Stimulated activated CD4-positive, alpha-beta T cell treated with anti-CD3 and anti-CD28 coated beads, Interleukin-15, amount 100 ng/mL, for 1 hour (primary cell): ENCODE measurements at places on chromosomes 7 and 10.

GRCh38 chr10:50993771-50994251 lies 80.5 kb upstream of the PRKG1 start:
- no peak for DNase-seq

- DNase-seq: no peak
Observed at GRCh38 chr7:156059369-156059768, 247.1 kb upstream of the SHH start.

DNA sequence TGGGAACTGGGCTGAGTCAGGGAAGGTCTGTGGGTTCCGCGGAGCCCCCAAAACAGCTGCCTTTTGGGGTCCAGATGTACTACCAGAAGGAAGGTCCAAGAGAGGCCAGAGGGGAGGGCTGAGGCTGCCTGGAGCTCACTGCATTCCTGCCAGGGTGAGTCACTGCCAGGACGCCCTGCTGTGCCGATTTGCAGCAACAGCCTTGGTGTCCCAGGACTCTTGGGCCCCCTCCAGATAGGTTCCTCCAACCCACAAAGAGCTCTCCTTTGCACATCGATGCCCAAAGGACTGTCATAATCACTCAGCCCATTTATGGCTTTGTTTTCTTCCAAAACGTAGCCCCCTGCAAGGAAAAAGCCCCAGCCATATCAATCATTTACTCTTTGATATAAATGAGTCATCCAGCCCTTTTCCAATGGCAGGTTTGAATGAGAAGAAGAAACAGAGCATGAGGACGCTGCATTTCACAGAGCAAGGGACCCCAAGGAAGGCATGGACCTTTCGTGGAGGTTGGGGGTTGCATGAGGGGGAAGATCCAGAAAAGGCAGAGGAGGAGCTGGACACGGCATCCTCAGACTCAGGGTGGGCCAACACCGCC lies 32.2 kb upstream of the COL13A1 start:
- DNase-seq: no peak

GRCh38 chr7:159108941-159109652 lies 35.6 kb downstream of the VIPR2 start:
- no peak for DNase-seq

DNA sequence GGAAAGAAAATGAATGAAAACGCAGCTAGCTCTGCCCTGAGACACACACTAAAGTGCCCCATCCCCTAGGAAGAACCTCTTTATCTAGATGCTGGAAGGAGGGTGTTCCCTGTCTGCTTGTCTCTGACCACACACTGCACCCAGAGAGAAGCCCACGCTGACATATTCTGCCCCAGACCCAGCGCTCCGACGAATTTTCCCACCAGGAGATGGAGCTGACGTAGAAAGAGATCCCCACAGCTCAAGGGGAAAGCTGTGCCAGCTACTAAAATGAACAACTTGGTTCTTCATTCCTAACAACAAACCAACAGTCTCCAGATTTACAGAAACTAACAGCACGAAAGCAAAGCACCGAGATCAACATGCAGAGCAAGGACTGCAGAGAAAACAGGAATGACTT lies 73.3 kb downstream of the KIAA1549 start:
- no peak for DNase-seq

GRCh38 chr10:119575506-119575905 lies 21.3 kb downstream of the TIAL1 start:
- no peak for DNase-seq

- DNase-seq: no peak
Observed at GRCh38 chr10:110005719-110006118, 2.1 kb upstream of the ADD3 start.

GRCh38 chr7:74496272-74496671 lies 42.6 kb downstream of the GTF2IRD1 start:
- no peak for DNase-seq

- DNase-seq: peak; percentile 36
Observed at GRCh38 chr10:31242902-31243301, 76.1 kb upstream of the ZEB1 start.

DNA sequence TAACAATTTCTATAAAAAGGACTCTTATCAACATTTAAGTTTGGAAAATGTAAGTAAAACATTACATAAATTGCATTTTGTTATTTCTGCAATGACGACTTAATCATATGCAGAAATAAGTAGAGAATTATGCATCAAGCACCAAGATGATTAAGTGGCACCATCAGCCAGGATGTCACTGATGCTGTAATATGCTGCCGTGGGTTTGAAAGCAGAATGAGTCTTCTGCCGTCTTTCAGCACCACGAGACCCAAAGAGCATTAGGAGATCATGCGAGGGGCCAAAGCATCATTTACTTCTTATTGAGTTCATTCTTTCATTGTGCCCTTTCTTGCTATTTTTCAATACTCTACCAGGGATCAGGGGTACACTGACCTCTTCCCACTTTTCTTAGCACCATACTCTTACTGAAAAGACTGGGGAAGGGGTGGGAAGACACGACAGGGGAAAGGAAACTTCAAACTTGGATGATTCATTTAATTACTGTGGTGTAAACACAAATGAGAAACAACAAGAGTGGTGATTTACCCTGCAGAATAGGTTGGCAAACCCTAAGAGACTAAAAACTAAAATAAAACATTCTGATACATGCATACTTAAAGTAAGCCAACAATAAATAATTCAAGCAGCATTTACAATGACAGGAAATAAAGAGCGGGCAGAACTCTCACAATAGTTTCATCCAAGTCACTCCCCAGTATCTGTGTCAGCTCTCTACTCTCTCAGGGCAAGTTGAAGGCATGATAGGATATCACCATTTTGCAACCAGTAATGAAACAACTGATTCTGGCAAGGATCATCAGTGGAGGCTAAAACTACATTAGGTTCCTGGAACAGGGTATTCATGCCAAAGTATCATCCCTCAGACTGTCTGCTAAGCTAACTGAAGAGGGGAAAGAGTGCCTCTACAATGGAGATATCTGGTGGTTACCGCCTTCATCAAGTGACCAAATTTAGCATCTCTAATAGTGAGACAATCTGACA lies 70.8 kb downstream of the CUL2 start:
- DNase-seq: no peak

DNA sequence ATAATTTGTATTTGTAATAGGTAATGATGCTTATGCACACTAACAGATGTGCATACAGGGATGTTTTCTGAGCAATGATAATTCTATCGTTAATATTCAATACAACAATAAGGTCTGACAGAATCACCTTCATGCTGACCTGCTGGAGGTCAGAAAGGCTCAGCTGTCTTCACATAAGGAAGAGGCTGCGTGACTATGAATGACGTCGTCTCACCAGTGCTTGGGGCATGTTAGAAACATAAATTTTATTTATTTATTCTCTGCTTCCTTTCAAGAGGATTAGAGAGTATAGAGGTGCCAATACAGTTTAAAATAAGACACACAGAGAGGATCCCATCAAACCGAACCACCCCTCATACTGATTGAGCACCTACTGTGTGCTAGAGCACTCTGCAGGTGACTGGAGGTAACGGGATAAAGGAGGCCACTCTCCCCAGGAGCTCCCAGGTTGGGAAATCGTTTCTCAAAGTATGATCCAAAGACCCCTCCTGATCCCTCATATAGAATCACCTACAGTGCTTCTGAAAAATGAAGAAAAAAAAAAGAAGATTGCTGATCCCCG lies 265.6 kb upstream of the NPVF start:
- no peak for DNase-seq

DNA sequence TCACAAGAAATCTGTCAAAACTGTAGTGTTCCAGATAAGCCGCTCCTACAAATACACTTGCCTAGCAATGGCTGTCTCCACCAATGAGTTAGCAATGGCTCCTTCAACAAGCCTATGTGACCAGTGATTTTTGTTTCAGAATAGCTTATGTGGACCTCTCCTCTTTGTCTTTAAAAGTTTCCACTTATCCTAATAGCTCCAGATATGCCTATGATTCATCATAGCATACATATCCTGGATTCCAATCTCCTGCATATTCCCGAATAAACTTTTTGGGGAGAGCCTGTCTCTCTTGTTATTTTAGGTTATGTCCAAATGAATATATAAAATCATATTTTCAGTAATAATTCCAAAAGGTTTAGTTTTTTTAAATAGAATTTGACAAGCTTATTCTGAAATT lies 510.6 kb downstream of the ARL4A start:
- no peak for DNase-seq

- no peak for DNase-seq
Observed at GRCh38 chr7:120995654-120996053, 7.1 kb downstream of the CPED1 start.

DNA sequence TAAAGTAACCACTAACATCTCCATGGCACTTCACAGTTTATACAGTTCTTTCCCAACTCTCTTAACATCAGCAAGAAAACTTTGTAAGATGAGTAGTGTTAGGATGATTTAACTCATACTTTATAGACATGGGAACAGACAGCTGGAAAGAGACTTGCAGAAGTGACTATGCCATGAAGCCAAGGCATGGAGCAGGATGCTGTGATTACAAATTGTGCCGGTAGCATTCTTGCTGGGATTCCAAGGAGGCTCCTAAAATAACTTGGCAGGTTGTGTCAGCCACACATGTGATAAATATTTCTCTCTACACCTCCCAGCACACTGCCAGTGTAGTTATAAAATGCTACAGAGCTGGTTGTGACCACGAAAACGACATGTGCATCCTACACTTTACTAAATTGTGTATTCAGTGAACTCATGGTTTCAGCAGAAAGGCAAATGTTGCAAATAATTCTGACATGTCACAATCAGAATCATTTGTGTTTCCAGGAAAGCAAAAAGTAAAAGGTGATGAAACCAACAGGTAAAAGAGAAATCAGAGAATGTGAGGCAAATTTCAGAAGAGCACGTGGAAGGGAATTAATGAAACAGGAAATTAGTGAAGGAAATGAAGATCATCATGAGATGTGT lies 5.6 kb upstream of the CYP3A4 start:
- DNase-seq: no peak

DNA sequence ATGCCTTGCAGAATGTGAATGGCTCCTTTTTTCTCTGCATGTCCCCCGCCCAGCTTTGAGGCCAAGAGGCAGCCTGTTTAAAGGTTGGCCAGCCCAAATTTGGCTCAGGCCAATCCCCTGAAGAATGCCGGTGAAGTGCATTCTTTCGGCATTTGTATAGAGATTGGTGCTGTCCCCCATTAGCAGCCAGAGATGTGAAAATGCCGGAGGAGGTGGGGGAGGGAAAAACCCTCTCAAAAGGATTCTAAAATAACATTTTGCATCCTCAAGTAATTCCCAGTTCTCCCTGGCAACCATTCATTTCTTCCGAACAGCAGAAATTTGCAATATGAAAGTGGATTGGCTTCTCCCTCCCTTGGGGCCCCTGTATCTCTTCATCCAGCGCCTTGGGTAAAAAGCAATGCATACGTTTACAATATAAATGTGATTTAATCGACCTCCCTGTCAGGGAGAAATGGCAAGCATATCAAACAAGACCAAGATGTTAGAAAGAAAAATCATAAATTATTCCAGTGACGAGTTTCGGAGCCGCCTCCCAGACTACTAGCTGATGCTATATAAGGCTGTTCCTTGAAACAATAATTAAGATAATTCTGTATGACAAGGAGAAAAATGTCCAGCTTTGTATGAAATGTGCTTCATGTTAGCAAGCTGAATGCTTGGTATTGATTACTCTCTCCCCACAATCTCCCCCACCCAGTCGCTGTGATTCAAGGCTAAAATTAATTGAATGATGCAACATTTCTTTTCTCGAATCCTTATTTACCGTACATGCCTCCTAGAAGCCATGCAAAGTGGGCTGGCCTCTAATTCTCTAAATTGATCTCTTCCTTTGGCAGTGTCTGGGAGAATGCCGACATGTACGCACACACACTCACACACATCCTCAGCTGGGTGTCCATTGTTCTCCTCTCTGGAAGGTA lies 323.7 kb downstream of the RPS24 start:
- DNase-seq: no peak

DNA sequence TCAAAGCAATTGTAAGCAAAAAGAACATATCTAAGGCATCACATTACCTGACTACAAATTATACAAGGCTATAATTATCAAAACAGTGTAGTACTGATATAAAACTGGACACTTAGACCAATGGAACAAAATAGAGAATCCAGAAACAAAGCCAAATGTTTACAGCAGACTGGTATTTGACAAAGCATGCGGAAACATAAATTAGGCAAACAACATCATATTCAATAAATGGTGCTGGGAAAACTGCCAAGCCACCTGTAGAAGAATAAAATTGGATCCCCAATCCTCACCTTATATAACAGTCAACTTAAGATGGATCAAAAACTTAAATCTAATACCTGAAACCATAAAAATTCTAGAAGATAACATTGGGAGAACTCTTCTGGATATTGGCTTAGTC lies 240.8 kb upstream of the POM121L12 start:
- no peak for DNase-seq

- peak; percentile 46 for DNase-seq
Observed at GRCh38 chr7:100583132-100584053, 2.5 kb downstream of the LRCH4 start.
